Pons (tissue), 1 donor: ENCODE measurements at places on chromosomes 7 and 10.

- DNase-seq, result no peak
These were observed 45.3 kb downstream of the PDLIM1 start for GRCh38 chr10:95245425-95246055.

DNA sequence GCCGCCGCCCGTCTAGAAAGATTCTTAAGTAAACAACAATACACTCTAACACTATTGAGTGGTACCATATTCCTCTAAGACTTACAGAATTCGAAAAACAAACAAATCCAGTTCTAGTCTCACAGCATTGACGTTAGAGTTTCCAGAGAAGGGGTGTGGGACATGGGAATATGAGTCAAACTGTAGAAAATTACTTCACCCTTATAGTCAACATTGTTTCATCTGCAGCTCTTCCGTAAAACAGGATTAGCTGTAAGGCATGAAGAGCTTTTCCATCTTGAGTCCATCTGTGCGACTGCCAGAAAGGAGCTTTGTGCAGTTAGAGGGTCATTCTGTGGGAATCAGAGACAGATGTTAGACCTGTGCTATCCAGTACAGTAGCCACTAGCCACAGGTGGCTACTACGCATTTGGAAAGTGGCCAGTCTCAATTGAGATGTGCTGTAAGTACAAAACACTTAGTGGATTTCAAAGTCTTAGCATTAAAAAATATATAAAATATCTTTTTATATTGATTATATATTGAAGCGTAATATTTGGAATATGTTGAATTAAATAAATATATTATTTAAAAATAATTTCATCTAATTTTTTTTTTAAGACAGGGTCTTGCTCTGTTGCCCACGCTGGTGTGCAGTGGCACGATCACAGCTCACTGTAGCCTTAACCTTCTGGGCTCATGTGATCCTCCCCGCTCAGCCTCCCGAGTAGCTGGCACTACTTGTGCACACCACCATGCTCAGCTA lies 79.8 kb upstream of the MPP7 start:
- no peak for DNase-seq

DNA sequence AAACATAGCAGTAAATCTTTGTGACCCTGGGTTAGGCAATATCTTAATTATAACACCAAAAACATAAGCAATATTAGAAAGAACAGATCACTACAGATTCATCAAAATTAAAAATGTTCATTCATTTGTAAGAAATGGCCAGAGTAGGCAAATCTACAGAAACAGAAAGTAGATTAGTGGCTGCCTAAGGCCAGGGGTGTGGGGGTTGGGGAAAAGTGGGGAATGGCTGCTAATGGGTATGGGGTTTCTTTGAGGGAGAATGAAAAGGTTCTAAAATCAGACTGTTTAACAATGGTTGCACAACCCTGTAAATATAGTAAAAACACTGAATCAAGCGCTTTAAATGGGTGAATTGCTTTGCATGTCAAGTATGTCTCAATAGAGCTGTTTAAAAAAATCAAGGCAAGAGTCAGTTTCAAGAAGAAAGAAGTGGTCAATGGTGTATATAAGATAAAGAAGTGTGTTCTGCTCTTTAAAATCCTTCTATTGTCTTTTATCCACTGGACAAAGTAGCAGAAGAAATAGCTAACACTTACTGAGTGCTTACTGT lies 42.6 kb downstream of the CDK6 start:
- DNase-seq, result no peak

GRCh38 chr10:43202224-43202656 lies 64.0 kb downstream of the CSGALNACT2 start:
- peak; percentile 48 for DNase-seq

GRCh38 chr10:103480521-103480920 lies 1.5 kb upstream of the CALHM3 start:
- DNase-seq, result no peak

DNA sequence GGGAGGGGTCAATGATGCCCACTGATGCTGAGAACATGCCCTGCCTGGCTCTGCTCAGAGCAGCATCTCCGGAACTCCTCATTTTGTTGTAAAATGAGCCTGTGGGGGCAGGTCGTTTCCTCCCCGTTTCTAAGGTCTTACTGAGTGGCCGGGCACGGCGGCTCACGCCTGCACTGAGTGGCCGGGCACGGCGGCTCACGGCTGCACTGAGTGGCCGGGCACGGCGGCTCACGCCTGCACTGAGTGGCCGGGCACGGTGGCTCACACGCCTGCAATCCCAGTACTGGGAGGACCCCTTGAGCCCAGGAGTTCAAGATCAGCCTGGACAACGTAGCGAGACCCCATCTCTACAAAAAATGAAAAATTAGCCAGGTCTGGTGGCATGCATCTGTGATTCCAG lies 39.0 kb upstream of the FOXL3 start:
- no peak for DNase-seq

DNA sequence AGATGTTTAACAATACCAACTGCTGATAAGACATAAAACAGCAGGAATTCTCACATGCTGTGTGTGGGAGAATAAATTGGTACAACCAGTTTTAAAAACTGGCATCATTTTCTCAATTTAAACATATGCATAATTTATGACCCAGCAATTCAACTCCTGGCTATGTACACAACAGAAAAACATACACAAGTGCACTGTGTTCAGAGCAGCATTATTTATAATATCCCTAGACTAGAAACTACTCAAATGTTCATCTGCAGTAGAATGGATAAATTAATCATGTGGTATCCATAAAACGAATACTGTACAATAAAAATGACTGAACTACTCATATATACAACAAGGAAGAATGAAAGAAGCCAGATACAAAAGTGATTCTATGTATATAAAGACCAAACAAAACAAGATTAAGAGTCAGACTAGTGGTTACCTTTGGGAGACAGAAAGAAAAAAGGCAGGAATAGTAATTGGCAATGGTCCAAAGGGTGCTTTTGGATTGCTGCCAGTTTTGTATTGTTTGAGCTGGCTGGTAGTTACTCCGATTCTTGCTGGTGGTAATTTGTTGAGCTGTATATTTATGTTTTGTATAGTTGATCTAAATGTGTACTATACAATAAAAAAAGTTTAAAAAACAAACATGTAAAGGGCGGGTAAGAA lies 306.0 kb downstream of the TFEC start:
- DNase-seq, result no peak

GRCh38 chr7:48419401-48419800 lies 248.1 kb downstream of the ABCA13 start:
- no peak for DNase-seq
